AG04449 (cell line): ENCODE measurements at places on chromosomes 11 and 22.

GRCh38 chr22:45843986-45844385 lies 133.0 kb downstream of the WNT7B start:
- DNase-seq = no peak

GRCh38 chr11:110165039-110165925 lies 72.1 kb downstream of the ZC3H12C start:
- no peak for DNase-seq

DNA sequence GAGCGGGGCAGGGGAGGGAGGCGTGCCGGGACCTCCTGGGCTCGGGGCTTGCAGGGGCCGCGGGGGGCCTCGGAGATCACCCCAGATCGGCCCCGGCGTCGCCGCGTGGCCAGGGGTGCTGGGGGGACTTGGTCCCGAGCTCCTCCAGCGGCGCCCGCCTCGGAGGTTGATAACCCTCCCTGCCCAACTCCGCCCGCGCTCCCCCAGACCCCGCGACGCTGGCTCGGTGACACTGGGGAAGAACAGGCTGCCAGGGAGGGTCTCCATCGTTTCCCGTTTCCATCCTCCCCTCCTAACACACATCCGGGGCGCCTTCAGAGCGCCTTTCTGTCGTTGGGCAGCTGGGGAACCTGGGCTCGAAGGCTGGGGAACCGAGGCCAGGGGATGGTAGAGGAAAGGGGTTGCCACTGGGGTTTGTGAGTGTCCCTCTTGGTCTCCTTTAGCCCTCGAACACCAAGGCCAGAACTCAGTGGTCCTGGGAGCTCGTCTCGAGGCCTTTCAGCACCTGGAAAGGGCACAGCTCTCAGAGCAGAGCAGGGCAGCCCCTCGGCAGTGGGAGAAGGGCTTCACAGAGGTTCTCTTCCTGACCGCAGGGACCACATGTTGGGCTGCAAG lies 431 bp downstream of the SLC37A2 start:
- no peak for DNase-seq

GRCh38 chr11:94781837-94782236 lies 13.7 kb downstream of the AMOTL1 start:
- no peak for DNase-seq

- DNase-seq = no peak
These were observed 1035.0 kb downstream of the TBC1D22A start for GRCh38 chr22:47797342-47797945.

GRCh38 chr11:121372671-121373429 lies 79.3 kb upstream of the SORL1 start:
- no peak for DNase-seq

DNA sequence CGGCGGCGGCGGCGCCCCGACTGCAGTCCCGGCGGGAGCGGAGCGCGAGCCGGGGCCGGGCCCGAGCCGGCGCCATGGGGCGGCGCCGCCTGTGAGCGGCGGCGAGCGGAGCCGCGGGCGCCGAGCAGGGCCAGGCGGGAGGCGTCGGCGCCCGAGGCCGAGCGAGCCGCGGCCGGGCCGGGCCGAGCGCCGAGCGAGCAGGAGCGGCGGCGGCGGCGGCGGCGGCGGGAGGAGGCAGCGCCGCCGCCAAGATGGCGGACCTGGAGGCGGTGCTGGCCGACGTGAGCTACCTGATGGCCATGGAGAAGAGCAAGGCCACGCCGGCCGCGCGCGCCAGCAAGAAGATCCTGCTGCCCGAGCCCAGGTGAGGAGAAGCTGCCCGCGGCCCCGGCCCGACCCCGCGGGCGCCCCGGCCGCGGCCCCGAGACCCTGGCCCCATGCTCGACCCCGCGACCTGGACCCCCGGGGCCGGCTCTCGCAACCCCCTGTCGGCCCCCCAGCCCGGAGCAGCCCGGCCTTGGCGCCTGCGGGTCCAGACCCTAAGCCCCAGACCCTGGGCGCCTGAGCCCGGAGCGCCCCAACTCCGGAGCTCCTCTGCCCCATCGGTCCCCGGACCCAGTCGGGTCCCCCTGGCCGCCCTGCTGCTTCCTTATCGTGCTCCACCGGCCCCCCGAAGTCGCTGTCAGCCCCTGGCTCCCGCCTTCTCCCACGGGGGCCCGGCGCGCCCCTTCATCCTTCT lies at the start of gene GRK2:
Gene GRK2 (plus strand): TSS at position 25 of the 739 bp plus-strand sequence. CDS start 227 bp downstream, at position 252.
- no peak for DNase-seq

DNA sequence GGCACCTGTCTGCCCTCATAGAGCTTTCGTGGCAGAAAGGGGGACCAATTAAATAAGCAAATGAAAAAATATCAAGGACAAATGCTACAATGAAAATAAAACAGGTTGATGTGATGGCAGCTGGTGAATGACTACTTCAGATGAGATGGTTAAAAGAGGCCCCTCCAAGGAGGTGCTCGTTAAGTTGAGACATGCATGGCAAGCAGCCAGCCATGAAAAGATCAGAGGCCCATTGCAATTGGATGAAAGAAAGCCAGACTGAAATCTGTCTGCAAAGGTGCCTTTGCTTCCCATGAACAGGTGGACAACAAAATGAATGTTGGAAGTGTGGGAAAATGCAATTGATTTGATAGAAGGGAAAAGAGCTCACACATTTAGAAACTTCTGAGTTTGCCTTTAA lies 848 bp upstream of the TRPC6 start:
- no peak for DNase-seq

- no peak for DNase-seq
These were observed 20.5 kb upstream of the ISX start for GRCh38 chr22:35045451-35045850.
